ENCODE measurements at places on chromosomes 12 and 14. TPM values are rescaled to one million over a fixed set of nuclear protein-coding genes. Genes with fewer than 3 reads are reported as not detected.

Gene RASAL1
- total RNA-seq = not detected

Gene KRT79
- total RNA-seq = not detected

Gene PLA2G1B
- not detected for total RNA-seq

Gene IKZF4
- total RNA-seq = 3.5 TPM

Gene PPP1R1A
- total RNA-seq = not detected

Gene CIROP
- not detected for total RNA-seq

Gene CLEC4C
- not detected for total RNA-seq

Gene MAP3K9
- total RNA-seq = under 0.01 TPM

Gene E2F7
- 10.4 TPM for total RNA-seq

Gene EGLN3
- 0.64 TPM for total RNA-seq

Gene SCN8A
- 23.5 TPM for total RNA-seq

Gene CSRP2
- 64.3 TPM for total RNA-seq

Gene MANSC4
- total RNA-seq = not detected

DNA sequence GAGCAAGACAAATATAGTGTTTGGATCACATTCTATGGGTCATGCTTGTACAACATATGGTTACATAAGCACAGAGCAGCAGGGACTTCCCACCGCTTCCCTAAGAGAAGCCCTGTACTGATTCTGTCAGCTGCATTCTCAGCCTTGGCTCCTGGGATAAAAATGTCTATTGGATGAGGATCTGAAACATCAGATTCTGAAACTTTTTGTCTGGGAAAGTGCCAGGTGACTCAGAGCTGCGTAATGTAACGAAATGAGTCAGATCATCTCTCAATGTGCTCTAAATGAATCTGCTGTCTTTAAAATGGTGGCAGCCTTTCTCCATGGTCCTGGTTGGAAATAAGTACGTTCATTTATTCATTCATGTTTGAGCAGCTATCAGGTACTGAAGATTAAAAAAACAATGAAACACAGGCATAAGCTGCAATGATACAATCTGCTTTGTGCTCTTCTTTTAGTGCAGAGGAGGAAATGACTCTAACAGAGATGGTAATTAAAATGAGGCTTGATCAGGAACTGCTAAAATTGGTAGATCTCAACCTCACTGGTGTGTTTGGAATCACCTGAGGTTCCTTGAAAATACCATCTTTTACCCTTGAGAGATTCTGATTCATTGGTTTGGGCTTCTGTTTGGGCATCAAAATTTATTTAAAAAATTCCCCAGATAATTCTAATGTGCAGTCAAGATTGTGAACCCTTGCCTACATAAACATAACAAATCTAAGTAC, 99.1 kb upstream of the NAP1L1 start:
- peak; percentile 96 for DNase-seq

GRCh38 chr14:52802597-52802996, 11.2 kb upstream of the GNPNAT1 start:
- DNase-seq = no peak

DNA sequence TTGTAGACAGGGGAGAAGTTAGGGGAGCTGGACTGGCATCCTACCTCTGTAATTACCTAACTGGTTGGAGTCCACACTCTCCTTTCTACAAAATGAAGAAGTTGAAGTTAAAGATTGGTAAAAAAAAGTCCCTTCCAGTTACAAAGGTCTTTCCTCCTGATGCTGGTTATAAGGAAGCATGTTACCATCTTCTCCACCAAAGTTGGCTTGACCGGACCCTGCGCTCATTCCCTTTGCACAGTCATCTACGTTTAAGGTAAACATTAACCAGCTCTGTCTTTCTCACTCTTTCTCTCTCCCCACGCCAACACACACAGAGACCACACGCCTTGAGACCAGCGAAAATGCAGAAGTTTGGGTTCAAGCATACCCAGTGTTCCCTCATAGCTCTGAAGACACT, 11.9 kb downstream of the FBLN5 start:
- no peak for DNase-seq

DNA sequence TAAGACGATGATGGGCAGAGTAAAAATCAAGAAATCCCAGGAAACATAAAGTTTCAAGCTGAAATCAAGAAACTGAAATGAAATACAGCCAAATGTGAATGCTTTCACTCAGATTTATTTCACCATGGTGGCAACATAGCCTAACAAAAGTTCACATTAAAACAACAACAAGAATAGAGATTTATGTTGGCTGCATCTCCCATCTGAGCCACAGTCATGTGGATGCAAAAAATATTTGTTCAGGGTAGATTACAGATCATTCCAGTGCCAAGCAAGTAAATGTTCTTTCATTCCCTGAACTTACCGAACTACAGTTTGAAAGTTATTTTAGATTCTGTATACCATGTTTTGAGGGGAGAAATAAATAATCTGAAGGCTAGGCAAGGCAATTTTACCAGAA, 159.9 kb upstream of the TMTC1 start:
- DNase-seq = no peak

DNA sequence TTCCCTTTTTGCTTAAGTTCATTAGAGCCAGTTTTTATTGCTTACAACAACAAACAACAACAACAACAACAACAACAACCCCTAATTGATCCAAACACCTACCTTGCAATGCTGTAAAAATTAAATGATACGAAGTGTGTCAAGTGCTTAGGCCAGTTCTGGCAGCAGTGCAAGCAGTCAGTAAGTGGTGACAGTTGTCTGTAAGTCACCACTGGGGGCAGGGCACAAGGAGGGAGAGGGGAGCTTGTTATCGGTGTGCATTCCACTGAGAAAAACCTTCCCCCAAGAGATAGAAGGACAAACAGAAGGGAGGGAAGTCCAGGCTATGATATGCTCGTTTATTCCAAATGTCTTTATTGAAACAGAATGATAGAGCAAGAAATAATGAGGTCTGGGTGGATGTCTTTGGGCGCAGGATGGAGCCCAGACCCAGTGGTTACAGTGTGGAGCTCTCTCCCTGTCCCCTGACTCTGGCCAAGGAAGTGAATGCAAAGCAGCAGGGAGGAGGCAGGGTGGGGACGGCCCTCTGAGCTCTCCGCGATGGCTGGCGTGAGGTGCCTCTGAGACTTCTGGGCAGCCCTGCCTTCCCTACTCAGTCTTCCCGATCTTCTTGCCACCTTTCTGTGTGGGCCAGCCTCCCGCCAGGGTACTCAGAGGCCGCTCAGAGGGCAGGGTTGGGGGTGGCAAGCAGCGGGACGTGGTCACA, 6.5 kb downstream of the SLC22A17 start:
- no peak for DNase-seq

DNA sequence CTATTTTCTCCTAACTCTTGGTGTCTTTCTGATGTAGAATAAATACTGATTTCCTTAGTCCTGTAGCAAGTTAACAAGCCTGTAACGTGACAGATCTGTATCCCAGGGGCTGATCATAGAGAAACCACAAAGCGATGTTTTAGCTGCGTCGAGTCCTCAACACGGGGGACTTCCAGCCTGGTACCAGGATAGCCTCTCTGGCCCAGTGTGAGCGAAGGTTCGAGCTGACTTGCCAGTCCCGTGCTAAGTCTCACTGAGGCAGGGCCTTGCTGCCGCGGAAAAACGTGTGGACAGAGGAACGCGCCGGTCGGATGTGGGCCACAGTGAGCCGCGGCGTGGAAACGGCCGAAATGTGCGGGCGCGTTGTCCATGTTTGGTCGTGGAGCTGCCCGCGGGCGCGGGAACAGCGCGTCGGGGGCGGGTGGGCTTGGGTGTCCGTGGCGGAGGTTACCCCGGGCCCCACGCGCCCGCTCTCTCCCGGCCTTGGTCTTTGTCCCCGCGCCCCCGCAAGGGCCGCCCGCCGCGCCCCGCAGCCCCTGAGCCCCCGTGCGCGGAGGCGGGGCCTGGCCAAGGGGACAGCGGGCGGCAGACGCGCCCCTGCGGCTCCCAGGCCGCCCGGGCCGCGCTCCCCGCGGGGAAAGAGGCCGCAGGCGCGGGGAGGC, 531 bp upstream of the EML1 start:
- DNase-seq = no peak

GRCh38 chr14:100568164-100568997, 18.8 kb downstream of the BEGAIN start:
- DNase-seq = no peak

DNA sequence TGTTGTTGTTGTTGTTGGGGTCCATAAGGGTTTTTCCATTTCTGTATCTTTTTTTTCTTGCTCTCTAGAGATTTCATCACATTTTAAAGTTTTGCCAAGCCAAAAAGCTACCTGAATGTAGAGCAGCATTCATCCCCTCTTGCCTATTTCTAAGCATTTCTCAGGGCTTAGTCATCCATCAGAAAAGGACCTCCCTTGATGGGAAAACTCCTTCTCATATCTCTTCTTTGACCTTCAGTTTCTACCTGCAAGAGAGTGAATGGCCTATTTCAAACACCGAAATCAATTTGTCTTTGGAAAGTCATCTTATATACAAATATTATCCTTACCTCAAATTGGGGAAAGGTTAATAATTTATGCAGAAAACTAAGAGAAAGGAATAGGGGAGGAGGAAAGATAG, 4.5 kb downstream of the MYBPC1 start:
- no peak for DNase-seq

GRCh38 chr14:96861568-96862310, 64.6 kb downstream of the VRK1 start:
- DNase-seq = no peak

- DNase-seq = no peak
Observed at GRCh38 chr12:60872219-60872618, 1276.4 kb downstream of the SLC16A7 start.

GRCh38 chr14:68244262-68244980, 424.8 kb downstream of the RAD51B start:
- no peak for DNase-seq

DNA sequence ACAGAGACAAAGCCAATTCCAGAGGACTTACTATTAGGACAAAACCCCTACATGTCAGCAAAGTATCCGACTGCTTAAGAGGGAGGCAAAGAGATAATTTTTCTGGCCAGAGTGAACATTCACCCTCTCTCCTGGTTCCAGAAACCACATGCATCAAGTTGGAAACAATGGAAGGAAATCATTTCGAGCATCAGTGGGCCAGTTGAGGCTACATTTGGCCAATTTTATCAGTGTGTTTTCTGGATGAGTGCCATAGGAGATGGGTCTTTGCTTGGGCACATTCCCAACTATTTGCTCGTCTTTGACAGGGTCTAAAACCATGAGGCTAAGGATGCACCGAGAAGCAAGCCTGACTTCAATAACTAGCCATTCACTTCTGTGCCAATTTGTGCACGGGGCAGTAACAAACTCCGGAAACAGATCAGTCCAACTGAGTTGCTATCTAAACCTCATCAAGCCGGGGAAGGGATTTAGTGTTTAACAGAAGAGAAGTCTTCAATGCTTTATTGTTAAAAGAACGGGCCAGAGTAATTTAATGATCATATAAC, 17.4 kb downstream of the EGLN3 start:
- no peak for DNase-seq

DNA sequence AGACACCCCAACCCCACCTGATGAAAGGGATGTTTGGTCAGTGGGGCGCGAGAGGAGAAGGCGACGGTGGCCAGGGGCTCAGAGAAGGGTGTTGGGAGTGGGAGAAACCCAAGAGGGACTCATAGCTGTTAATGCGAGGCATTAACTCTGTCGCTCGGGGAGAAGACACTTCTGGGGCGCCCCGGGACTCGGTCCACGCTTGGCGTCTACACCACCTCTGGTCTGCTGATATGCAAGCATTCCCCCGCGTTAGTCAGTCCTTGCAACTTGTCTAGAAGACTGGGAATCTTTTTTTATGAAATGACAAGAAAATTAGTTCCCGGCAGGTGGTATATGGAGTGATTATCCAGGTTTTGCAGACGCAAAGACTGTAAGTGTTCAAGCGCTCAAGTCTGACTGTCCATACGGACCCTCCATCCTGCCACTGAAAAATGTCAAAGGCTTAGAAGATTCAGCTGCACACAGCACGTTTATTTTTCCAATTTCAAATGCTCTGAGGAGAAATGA, 360 bp upstream of the SLC35F4 start:
- no peak for DNase-seq

DNA sequence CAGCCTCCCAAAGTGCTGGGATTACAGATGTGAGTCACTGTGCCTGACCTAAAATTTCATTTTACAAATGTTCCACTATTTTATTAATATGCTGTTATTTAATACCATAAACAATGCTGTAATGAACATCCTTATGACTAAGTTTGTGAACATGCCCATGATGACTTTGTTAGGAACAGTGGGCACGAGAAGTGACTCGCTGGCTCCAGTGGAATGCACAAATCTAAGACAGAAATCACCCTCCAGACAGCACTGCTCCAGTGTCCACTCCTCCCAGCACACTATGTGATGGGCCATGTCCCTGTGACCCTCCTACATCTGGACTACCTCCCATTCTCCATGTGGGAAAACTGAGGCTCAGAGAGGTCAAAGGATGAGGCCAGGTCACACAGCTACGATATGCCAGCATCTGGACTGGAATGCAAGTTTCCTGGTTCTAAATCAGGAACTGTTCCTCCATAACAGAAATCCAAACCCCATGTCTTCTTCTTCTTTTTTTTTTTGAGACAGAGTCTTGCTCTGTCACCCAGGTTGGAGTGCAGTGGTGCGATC, 57.9 kb downstream of the GPR68 start:
- no peak for DNase-seq

DNA sequence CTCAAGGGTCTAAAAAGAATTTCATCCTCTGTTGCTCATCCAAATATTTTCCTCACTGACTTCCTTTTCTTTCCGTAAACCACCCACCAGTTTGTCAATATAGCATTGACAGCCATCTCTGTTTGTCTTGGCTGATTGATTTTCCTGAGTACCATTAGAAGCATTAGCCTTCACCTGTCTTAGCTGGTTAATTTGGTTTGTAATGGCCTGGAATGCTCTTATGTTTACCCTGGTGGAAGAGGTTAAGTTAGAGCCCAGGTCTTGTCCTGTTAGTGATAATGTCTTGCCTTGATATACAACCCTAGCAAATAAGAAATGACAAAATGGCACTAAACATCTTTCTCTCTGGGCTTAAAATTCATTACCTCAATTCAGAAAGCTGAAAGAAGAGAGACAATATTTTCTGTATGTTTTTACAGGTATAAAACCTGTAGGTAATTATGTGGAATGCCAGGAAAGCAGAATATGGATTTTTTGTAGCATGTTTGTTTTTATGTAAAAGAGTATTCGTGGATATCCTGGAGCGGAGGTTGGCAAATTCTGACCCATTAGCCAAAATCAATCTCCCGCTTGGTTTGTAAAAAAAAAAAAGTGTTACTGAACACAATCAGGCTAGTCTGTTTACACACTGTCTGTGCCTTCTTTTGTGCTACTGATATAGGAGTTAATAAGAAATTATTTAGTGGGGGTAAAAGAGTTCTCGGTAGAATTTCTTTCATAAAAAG, 224.4 kb upstream of the DAAM1 start:
- no peak for DNase-seq

DNA sequence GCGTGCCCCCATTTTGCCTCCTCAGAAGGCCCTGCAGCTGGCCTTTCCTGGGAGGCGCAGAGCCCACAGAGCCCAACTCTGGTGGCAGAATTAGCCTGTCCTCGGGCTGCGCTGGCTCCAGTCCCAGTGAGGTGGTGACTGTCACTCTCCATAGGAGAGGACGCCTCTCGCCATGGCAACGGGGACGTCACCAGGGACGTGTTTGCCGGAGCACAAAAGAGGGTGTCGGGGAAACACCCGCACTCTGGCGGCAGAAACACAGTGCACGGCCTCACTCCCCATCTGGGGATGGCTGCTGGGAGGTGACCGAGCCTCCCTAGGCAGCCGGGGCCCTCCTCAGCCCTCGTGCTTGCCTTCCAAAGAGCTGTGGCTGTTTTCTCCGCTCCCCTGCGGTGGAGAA, 50.2 kb upstream of the NCOR2 start:
- DNase-seq = no peak

Data from fibroblast of villous mesenchyme (primary cell).